ENCODE measurements at places on chromosomes 7 and 10.

DNA sequence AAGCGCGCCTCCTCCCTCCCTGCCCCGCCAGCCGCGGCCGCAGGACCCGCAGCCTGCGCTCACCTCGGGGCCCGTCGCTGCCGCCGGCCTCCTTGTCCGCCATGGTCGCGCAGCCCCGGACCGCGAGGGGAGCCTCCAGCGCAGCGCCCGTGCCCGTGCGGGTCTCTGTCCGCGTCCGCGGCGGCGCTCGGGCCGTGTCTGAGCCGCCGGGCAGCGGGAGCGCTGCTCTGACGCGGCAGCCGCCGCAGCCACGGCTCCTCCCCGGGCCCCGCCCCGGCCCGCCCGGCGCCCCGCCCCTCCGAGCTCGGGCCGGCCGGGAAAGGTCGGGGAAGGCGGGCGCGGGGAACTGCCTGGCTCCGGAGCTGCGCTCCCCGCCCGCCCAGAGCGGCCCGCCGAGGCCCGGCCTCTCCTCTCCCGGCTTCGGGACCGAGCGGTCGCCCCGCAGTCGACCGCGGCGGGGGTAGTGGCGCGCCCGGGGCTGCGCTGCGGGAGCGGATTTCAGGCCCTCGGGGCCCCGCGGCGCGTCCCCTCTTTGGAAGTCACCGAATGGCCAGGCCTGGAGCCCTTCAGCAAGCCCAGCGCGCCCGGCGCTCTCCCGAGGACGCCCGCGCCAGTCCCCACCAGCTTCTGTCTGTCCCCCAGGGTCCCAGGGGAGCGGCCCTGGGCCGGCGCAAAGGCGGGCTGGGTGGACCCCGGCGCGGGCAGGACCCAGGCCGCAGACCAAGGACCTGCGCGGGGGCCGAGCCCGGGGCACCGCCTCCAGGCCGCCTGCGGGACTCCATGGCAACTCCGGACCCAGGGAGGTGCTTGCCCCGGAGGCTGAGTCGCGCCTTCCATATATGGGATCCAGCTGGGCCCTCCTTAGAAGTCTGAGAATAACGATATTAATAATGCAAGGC, at the start of gene HSPA12A:
HSPA12A (minus strand) TSS at position 200 of the 899 bp plus-strand sequence; CDS start at position 103, 97 bp downstream.
- peak; percentile 35 for DNase-seq

DNA sequence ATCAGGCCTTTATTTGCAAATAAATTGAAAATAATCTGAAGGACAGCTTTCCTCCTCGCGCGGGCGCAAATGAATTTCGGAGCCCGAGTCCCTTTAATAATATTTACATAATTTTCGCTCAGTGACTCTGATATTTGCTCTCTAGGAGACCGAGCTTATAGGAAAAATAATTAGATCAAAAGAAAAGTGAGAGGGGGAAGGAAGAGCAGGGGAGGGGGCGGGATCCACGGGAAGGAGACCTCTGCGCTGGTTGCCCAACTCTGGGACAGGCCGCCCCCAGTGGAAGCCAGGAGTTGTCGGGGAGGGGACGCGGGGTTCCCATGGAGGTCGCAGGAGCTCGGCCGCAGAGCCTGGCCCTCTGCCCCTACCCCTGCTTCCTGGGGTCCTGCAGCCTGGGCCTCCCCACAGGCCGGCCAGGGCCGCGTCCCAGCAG, 5.8 kb downstream of the UNCX start:
- no peak for DNase-seq

GRCh38 chr10:54985732-54986131, 184.7 kb upstream of the PCDH15 start:
- peak; percentile 7 for DNase-seq

DNA sequence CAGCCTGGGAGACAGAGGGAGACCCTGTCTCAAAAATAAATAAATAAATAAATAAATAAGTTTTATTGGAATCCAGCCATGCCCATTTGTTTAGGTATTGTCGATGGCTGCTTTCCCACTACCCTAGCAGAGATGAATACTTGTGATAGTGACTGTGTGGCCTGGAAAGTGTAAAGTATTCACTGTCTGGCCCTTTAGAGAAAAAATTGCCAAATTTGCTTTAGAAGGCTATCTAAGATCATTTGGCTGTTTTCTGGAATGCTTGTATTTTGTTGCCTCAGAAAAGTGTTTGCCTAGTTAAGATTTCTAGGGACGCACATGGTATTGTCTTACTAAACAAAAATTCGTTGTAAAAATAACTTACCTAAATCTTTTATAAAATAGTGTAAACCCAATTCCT, 35.4 kb downstream of the CHN2 start:
- DNase-seq = peak; percentile 84

DNA sequence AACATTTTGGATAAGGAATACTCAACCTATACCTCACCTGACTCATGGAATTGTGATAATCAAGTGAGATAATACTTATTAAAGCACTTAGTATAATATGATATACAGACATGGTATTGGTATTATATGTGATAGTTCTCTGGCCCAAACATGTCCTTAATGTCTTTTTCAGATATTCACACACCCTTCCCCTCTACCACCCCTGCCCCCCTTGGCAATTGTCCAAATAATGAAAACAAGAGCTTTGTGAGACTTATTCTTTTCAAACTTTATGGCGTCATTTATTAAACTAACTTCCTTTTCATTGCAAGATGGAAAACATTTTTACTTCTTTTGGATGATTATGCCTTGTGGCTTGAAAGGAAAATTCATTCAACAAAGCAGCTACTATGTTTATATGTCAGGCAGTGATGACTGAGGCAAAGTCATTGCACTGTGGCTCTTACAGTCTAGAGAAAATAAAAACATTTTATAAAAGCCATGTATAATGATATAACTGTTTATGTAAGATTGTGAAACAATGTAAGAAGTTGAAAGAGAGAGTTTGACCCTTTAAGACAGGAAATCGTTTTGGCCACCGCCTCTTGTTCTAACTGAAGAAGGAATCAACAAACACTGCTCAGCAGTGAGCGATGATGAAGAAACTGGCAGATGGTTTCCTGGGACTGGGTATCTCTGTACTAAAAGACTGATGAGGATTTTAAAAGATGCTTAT, 27.4 kb downstream of the MINPP1 start:
- DNase-seq = no peak

- DNase-seq = no peak
These were observed 101.1 kb downstream of the BTAF1 start for GRCh38 chr10:92024700-92025099.

DNA sequence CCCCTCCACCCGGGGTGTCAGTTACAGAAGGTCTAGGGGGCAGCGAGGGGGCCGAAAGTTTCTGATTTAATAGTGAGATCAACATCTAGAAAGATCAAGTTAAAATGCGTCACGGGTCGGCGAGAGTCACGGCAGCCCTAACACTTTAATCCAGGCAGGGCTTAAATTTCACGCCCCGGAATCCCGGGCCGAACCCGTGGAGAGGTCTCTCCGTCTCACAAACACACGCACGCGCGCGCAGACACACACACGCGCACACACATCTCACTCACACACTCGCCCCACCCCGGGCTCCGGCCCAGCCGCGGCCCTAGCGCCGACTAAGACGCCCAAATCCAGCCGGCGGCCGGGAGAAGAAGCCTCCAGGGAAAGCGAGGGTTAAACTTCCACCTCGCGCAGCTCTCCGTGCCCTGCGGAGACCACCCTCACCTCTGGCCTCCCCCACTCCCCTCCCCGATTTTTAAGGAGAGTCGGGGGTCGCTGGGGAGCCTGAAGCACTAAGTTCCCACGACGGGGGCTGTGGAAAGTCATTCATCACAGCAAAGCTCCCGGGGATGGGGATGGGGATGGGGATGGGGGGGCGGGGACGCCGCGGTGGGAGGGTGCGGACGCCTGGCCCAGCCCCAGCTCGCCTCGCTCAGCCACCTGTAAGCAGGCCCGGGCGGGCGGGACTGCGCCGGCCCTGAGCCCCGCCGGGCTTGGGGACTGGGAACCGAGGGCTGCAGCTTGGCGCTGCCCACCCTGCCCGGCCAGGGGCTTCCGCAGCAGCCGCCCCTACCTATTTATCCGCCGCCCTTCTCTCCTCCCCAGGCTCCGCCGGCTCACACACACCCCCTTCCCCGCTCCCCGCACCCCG, 1.6 kb downstream of the PDGFA start:
- no peak for DNase-seq

GRCh38 chr7:11437994-11438393, 394.0 kb downstream of the THSD7A start:
- no peak for DNase-seq

- no peak for DNase-seq
These were observed 84.9 kb downstream of the RNF216 start for GRCh38 chr7:5696346-5697110.

DNA sequence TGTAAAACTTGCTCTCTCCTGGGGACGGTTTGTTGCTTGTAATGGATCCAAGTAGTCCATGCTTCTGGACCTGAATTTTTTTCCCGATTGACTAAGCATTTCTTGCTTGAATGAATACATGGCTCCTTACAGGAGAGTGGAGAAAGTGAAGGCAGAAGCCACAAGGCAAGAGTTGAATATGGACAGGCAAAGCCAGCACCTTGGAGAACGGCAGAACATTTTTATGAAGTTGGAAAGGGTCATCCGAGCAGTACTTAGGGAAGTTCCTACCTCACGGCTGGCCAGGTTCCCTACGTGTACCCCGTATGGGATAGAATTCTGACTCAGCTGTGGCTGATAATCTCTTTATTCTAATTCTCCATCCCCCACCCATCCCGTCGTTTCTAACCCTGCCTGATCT, 50.6 kb upstream of the MGAM2 start:
- DNase-seq = no peak

GRCh38 chr7:79529881-79530235, 76.4 kb upstream of the MAGI2 start:
- no peak for DNase-seq

GRCh38 chr10:78337016-78337415, 303.4 kb downstream of the RPS24 start:
- no peak for DNase-seq

- no peak for DNase-seq
These were observed 1101.7 kb upstream of the GHITM start for GRCh38 chr10:83037653-83038052.

- DNase-seq = no peak
These were observed 87.1 kb downstream of the POLR1F start for GRCh38 chr7:19621740-19622139.

DNA sequence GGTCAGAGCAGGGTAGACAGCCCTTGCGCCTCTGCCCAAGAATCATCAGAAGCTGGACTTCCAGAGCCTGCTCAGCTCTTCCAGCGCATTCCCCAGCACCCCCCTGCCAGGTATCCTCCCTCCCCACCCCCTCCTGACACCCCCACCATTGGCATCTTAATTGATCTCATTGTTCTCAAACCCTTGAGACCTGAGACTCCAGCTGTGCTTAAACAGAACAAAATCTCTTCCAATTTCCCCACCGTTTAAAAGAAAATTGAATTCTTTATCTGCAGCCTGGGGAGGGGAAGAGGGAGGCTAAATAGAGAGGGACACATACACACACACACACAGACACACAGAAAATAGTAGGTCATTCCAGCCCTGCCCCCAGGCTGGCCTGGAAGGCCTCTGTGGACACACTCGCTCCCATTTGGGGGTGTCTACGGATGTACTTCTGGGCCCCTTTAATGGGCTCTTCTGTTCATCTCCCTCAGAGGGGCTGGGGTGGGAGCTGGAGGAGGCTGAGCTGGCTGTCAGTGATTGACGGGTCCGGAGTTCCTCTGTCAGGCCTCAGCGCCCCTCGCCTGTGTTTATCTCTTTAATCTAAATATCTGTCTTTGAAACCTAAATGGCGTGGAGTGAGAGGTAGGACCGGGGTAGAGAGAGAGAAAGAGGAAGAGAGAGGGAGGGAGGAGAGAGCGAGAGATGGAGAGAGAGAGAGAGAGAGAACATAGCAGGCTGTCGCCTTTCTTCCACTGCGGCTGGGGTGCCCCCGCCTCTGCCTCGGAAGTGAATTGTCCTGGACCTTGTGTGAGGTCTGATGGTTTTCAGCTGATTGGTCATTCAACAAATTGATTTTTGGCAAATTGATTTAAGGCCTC, 61.7 kb downstream of the C10orf105 start:
- no peak for DNase-seq

- no peak for DNase-seq
These were observed 100.4 kb downstream of the RGS10 start for GRCh38 chr10:119441921-119442757.

DNA sequence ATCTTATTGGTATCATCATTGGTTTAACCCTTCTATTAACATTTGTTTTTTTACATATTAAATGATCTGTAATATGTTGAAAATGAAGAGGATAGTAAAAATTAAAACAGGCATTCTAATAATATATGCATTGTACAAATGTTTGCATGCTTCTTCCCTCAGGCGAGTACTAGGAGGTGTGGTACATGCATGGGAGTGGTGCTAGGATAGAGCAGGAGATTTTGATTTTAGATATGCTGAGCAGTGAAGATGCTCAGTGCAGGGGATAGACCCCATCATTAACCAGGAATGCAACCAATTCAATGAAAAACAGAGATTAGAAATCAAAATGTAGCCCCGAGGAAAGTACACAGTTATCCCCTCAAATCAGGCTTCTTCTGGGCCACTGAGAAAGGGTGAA, 916.4 kb downstream of the LRMDA start:
- no peak for DNase-seq

GRCh38 chr7:32616625-32617024, 121.3 kb downstream of the AVL9 start:
- no peak for DNase-seq

All from LNCaP clone FGC (cell line).